NCI-H1105 treated with DMSO at 0.1 percent for 48 hours (cell line): ENCODE measurements at places on chromosomes 7 and 10.

- DNase-seq = no peak
Measured at GRCh38 chr10:80609331-80609730, 71.6 kb downstream of the SH2D4B start.

GRCh38 chr10:11691319-11691755, 50.8 kb upstream of the ECHDC3 start:
- no peak for DNase-seq

DNA sequence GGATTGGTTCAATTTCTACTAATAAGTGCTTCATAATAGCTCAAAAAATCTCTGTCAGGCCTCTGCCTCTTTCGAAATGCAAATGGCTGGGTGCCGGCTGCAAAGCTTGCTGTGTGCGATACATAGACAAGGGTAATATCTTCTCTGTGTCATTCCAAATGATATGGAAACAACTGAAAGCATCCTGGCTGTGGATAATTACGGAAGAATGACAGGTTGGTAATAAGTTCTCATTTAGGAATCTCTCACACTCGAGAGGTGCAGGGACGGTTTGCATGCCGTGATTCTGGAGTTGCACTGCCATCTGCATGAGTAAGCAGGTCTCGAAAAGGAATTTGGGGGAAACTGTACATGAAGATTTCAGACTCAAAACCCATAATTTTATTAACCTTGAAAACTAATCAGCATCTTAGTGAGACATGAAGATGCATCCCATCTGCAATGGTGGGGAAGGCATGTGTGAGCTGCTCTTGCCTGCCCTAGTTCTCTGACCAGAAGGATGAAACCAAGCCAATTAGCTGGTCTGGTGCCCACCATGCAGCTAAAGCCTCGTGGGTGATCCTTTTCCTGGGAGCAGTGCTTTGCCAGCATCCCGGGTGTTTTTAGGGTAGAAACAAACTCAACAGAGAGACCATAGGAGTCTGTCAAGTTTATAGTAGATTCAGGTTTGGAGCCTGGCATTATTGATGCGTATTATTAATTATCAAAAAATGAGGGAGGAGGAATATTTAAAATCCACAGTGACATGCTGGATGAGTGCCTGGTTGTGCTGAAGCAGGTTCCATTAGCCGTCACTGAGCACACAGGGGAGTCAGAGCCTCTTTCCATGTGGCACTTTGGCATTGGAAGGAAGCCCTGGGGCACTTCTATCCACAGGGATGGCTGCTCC, 503.6 kb upstream of the MGMT start:
- DNase-seq = no peak

- peak; percentile 52 for DNase-seq
Measured at GRCh38 chr7:119197877-119198527, 973.5 kb downstream of the ANKRD7 start.

DNA sequence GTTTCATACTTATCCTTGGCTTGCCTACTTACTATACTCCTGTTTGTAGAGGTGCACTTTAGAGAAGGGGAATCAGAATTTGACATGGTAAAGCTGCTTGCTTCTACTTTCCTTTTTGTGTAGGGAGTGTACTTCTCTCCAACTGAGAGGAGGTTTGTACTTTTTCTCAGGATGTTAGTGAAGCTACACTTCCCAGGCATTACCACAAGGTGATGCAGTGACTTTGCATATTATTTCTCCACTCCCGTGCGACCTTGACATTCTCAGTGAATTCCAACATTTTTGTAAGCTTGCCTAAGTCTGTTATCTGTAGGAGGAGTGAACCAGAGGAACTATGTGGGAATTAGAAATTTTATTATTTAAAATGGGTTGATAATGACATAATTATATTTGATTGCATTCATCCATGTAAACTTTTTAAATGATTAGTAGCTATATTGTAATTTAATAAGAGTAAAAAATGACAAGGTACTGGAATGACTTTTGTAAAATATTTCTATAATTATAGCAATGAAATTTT, 5.2 kb downstream of the TAX1BP1 start:
- DNase-seq = peak; percentile 24

DNA sequence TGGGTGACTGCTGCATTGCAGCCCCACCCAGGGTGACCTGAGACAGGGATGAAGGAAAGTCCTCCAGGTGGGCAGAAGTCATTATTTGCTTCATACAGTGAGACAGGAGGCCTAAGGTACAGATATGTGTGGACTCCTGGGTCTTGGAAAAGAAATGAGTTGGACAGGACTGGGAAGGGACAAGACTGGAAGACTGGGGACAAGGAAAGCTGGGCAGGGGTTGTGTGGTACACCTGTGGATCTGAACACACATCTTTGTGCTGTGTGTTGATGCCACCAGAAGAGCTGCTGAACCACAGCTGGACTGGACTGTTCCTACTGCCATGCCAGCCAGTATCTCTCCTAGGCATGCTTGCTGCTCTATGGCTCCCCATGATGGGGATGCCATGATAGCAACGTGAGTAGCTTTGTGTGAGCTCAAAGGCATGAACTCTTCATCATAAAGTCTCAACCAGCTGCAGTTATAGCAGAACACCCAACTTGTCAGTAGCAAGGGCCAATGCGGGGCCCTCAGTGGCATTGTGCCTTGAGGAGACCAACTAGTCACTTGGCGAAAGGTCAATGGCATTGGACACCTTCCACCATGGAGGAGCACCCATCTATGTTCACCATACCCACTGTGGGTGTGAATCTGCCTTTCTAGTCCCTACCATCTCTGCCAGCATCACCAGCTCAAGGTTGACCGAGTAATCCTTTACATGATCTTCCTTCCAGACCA, 76.0 kb upstream of the GRB10 start:
- no peak for DNase-seq

GRCh38 chr7:143210541-143210940, 11.3 kb upstream of the TAS2R40 start:
- DNase-seq = no peak

GRCh38 chr7:35477609-35478008, 217.3 kb downstream of the HERPUD2 start:
- no peak for DNase-seq

GRCh38 chr10:46097576-46098317, 51.7 kb upstream of the MSMB start:
- no peak for DNase-seq

GRCh38 chr7:120395526-120396019, 122.6 kb downstream of the KCND2 start:
- peak; percentile 52 for DNase-seq

GRCh38 chr7:29146888-29147609, 712 bp upstream of the CPVL start:
- DNase-seq = peak; percentile 66

DNA sequence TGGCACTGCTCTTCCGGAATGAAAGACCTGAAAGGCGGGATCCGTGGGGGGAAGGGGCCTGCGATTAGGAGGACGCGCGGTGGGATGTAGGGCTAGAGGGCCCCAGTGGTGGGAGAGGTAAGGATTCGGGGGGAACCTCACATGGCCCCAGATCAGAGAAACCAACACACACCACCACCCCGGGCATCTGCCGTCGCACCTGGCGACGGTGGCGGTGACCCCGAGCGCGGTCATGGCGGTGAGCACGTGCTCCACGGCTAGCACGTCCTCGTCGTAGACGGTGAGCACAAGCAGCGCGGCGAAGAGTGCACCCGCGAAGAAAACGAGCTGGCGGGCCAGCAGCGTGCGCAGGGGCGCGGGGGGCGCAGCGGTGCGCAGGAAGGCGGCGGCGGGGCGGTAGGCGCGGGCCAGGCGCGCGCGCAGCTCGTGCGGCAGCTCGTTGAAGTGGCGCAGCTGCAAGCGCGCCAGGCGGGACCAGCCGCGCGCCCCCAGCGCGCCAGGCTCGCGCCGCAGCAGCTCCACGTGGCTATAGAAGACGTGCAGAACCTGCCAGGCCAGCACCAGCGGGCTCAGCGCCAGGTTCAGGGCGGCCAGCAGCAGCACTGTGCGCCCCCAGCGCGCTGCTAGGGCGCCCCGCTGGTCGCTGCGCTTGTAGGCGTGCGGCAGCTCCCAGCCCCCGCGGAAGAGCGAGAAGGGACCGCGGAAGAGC, 5.7 kb downstream of the ATG9B start:
- no peak for DNase-seq

- DNase-seq = no peak
Measured at GRCh38 chr10:13705526-13706174, 118.9 kb downstream of the PRPF18 start.

- peak; percentile 41 for DNase-seq
Measured at GRCh38 chr10:72274730-72275350, 1.1 kb downstream of the DDIT4 start.

DNA sequence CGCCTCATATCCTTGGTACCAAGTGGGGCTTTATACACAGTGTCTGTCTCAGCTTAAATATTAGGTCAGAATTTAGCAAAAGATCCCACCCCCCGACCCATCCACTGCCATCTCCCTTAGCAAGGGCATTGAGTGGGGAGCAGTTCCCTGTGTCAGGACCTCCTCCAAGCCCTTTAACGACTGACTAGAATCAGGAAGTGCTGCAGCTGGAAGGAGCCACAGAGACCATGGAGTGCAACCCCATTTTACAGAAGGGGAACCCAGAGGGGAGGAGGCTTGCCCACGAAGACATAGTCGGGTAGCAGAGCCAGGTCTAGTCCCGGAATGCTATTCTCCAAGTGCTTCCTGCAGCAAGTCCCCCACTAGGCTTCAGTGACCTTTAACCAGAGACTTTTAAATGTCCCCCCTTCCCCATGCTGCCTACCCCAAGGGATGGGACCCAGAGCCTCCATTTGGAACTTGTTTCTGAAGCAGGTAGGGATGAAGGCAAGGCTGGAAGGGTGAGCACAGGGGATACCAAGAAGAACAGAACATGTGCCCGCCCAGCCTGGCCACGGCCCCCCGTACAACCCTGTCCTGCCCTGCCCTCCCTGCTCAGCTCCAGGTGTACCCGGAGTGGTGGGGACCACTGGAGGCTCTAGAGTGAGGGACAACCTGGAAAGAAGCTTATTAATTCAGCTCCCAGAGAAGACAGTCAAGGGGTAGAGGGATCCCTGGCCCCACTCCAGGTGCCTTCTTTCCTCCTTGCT, 41.3 kb downstream of the C10orf105 start:
- DNase-seq = no peak

- no peak for DNase-seq
Measured at GRCh38 chr7:90761584-90761983, 165.5 kb downstream of the CDK14 start.

GRCh38 chr10:86377797-86378146, 11.2 kb upstream of the GRID1 start:
- DNase-seq = no peak

GRCh38 chr10:75048669-75049098, 62.8 kb upstream of the SAMD8 start:
- no peak for DNase-seq

DNA sequence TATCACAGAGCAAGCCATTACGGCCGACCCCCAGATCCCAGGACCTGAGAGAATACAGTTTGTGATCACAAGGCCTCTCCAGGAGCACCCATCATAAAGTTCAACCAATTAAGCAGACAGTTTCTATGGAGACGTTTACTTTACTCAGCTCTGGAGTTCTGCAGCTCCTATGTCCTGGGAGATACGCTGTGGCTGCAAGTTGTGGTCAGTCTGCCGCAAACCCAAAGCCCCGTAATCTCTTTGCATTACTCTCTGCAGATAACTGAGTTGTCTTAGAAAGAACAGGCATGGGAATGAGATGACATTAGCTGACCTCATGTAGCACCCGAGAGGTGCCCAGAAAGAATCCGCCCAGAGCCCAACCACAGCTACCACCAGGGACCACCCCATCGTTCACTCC, 305.1 kb downstream of the FGFR2 start:
- DNase-seq = no peak

DNA sequence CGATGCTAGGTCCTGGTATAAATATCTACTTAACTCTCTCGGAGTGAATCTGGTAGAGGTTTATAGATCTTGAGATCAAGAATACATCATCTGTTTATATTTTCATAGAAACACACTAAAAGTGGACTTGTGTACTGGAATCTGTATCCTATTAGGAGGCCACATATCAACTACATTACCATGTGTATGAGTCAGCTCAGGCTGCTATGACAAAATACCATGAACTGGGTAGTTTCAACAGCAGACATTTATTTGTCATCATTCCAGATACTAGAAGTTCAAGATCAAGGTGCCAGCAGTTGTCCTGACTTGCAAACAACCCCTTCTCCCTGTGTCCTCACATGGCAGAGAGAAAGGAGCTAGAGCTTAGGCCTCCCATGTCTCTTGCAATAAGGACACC, 113.9 kb upstream of the PFKP start:
- DNase-seq = no peak

GRCh38 chr7:79176859-79177477, 276.5 kb downstream of the MAGI2 start:
- peak; percentile 66 for DNase-seq

DNA sequence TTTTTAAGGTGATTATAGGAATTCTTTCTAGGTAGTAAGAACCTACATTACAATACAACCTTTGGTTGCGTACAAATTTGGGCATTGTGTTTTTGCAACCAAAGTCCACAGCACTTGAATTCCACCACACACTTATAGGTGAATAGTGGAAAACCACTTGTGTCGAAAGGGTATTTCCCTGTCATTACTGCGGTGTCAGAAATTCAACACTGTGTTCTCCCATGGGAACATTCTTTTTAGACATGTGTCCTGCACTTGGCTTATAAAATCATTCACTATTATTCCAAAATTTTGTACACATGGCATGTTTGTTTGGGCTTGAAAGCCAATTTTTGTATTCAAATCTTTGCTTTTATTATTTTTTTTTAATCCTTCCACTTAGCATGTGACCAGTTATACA, 333.7 kb downstream of the PRPF18 start:
- no peak for DNase-seq

DNA sequence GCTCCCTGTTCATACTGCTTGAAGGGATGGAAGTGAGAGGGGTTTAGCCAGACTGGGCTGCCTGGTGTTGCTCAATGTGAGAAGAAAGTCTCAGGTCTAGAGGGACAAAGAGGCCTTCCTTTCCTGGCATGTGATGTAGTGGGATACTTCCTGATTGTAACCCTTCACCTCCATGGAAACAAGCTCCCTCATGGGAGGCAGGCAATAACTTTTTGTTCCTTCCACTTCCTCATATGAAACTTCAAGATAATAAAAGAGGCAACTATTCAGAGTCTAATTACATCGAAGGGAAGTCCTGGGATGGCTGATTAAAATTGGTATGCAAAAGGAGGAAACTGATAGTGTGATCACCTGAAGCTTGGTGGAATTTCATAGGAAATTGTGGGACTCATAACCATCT, 84.1 kb upstream of the ETV1 start:
- no peak for DNase-seq

GRCh38 chr10:80729896-80730295, 192.2 kb downstream of the SH2D4B start:
- DNase-seq = no peak

DNA sequence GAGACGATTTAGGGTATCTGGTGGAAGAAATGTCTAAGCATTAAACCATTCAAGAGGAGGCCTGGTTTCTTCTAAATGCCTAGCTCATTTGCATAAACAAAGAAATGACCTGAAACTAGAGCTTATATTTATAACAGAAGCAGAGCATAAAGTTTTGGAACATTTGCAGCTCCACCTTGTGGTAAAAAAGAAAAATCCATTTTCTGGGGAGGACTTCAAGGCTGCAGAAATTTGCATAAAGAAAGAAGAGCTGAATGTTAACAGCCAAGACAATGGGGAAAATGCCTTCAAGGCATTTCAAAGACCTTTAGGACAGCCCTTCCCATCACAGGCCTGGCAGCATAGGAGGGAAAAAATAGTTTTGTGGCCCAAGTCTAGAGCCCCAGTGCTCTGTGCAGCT, 362.0 kb downstream of the ZNF248 start:
- DNase-seq = no peak
